ENCODE measurements at places on chromosomes 16 and 17.

DNA sequence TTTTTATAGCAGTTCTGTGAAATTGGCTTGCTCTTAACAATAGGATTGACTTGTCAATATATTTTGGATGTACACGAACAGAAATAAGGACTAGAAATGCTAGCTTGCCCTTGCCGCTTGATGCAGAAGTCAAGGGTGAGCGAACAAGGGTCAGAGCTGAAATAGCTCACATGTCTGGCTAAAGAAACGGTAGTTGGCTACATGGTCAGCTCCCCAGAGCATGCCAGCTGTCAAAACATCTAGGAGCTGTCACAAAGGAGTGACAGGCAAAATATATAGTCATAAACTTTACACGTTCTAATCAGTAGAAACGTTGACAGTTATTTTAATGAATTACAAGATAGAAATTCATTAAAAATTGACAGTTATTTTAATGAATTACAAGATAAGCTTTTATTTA, 2.9 kb upstream of the MEIOB start:
- DNase-seq: no peak

- DNase-seq: no peak
Measured at GRCh38 chr17:76176701-76177574, 35.9 kb upstream of the FOXJ1 start.

GRCh38 chr17:10069301-10069700, 129.1 kb downstream of the GAS7 start:
- DNase-seq: no peak

DNA sequence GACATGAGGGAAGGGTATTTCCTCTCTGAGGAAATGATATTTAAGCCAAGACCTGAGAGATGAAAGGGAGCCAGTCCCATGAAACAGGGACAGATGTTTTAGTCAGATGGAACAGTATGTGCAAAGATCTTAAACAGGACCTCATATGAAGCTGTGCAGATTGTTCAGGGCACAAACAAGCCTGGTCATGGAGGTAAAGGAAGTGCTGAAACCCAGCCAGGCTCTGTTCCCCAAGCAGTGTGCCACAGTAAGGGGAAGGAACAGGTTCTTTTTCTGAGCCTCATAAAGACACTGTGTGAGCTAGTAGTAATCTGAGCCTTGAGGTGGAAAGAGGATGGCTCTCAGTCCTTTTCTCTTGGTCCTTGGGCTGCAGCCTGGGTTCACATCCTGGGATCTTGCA, 159.9 kb downstream of the ANKFN1 start:
- no peak for DNase-seq

- no peak for DNase-seq
Measured at GRCh38 chr16:52529226-52529625, 17.7 kb downstream of the TOX3 start.

GRCh38 chr17:4554441-4554996, 665 bp downstream of the MYBBP1A start:
- no peak for DNase-seq

DNA sequence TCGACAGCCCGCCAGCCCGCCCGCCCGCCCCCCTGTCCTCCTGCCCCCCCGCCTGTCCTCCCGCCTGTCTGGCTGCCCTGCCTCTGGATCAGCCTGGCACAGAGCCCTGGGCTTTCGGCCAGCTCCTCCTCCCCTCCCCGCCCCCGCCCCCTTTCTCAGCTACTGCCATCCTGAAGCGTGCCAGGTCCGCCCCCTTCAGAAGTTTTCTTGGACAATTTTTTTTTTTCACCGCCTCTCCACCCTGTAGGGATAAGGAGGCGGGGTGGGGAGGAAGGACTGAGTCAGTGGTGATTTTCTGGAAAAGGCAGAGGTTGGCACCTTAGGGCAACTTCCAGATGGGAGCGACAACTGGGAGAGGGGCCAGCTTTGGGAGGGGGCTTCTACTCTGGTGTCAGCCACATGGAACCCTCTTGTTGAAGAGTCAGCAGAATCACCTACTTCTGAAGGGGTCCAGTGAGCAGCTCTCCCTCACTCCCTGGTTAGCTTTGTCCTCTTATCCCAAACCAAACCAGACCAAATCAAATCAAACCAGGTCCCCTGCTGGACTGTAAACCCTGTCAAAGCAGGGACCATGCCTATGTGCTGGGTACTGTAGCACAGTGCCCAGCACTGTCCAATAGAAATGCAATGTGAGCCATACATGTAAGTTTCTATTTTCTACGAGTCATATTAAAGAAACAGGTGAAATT, 19.7 kb downstream of the IGF2BP1 start:
- DNase-seq: no peak

GRCh38 chr16:66549284-66550131, at the start of gene TK2:
TK2 (minus strand) TSS chr16:66550122; CDS start chr16:66550061, 61 bp downstream.
- DNase-seq: peak; percentile 31

DNA sequence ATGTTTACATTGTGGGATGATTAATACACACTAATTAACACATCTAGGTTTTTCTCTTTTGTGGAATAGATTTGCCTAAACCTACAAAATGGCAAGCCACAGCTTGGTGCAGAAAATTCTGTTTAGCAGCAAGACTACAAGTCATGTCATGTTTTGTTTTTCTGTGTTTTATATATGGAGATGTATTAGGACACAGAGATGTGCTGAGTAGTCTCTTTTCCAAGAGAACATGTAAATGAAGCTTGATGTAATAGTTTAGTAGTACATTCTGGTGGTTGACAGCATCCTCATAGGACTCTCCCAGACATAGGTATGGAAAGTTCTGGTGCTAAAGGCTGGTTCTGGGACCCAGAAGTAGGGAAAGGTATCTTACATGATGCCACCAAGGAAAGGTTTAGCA, 1345.4 kb downstream of the CDH11 start:
- DNase-seq: no peak

GRCh38 chr17:22461460-22462145, 769.3 kb downstream of the KCNJ18 start:
- DNase-seq: no peak

- no peak for DNase-seq
Measured at GRCh38 chr16:53948734-53949430, 244.9 kb downstream of the FTO start.

GRCh38 chr16:54204756-54205155, 81.8 kb downstream of the IRX3 start:
- peak; percentile 29 for DNase-seq

DNA sequence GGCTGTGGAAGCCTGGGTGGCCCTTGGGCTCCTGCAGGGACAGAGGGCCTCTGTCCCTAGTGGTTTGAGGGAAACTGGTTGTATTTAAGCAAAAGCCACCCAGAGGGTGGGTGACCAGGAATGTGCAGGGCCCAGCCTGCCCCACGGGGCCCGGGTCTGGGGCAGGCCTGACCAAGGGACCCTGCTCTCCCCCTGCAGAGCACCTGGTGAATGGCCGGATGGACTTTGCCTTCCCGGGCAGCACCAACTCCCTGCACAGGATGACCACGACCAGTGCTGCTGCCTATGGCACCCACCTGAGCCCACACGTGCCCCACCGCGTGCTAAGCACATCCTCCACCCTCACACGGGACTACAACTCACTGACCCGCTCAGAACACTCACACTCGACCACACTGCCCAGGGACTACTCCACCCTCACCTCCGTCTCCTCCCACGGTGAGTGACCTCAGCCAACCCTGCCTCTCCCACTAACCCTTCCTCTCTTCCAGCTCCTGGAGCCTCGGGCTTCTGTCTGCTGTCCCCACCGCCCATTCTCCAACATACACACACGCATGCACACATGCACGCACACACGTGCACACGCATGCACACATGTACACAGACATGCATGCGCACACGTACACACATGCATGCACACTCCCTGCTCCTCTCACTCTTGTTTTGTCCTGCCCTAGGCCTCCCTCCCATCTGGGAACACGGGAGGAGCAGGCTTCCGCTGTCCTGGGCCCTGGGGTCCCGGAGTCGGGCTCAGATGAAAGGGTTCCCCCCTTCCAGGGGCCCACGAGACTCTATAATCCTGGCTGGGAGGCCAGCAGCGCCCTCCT, 10.4 kb downstream of the GALK1 start:
- no peak for DNase-seq

DNA sequence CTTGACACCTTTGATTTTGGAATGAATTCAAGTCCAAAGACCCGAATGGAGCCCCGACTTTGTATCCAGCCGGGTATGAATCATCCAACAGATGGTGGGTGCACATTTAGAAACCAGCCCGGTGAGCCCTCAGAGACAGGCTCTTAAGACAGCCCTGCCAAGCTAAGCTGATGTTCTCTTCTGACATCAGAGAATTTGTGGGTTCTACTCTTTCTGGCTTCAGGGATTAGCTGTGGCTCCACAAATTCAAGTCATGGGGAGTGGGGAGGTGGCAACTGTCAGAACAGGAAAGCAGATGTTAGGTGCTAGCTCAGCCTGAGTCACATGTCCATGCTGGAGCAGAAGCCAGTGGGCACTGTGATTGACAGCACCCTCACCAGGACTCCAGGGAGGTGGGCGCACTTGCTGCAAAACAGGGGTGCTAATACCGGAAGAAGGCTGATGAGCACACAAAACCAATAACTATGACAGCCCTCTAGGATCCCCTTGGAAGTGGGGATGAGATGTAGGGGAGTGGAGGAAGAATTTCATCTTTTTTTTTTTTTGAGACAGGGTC, 31.4 kb upstream of the XYLT2 start:
- no peak for DNase-seq

All from pons (tissue), 1 donor.